ENCODE measurements at places on chromosomes 6 and 20.
A peak's percentile ranks its signal among the peaks of the same experiment; 100 is the strongest.

- DNase-seq = no peak
Measured at GRCh38 chr20:62818592-62819493, 2.0 kb downstream of the COL9A3 start.

DNA sequence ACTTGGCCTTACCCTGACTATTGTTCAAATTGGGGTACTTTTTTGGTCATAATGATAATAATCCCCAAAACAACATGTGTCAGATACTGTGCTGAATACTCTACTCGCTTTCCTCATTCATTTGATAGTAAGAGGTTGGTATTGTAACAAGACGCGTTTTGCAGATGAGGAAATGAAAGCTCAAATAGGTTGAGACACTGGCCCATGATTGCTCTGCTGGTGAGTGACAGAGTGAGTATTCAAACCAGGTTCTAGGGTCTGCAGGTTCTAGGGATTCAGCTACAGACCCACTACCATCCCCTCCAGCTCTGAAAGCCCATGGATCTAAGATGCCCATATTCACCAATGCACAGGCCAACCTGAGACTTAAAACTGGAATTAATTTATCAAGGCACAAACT, 1.3 kb upstream of the ENPP4 start:
- DNase-seq = no peak

GRCh38 chr6:2740581-2740980, 10.1 kb downstream of the MYLK4 start:
- no peak for DNase-seq

GRCh38 chr20:58138395-58138794, 90.1 kb downstream of the ANKRD60 start:
- DNase-seq = no peak

DNA sequence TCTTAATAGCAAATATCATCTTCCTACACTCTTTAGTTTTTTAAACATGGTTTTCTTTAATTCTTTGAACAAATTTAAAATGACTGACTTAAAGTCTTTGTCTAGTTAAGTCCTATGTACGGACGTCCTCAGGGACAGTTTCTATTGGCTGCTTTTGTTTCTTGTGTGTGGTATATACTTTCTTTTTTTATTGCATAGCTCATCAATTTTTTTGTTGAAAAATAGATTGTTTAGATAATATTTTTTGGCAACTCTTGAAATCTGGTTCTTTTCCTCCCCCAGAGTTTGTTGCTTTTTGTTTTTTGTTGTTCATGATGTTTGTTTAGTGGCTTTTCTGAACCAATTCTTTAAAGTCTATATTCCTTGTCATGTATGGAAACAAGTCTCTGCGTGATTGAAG, 479.8 kb downstream of the PREX1 start:
- no peak for DNase-seq

GRCh38 chr6:12504325-12504966, 212.1 kb upstream of the PHACTR1 start:
- DNase-seq = no peak

- no peak for DNase-seq
Measured at GRCh38 chr6:100449239-100449691, 15.5 kb downstream of the SIM1 start.

DNA sequence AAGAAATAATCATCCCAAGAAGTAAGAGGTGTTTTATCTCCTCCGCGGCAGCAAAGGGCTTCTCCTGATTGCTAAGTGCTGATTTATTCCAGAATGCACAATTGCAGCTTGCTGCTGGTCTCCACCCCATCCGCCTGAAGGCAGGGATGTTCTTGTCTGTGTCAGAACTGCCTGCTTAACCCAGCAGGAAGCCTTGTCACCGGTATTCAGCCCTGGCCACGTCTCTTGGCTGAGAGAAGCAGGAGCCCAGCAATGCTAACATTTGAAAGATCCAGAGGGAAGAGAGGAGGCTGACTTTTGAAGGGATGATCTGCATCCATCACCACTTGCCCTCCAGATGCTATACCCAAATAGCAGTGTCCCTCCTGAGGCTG, 4.2 kb downstream of the SCML4 start:
- no peak for DNase-seq

DNA sequence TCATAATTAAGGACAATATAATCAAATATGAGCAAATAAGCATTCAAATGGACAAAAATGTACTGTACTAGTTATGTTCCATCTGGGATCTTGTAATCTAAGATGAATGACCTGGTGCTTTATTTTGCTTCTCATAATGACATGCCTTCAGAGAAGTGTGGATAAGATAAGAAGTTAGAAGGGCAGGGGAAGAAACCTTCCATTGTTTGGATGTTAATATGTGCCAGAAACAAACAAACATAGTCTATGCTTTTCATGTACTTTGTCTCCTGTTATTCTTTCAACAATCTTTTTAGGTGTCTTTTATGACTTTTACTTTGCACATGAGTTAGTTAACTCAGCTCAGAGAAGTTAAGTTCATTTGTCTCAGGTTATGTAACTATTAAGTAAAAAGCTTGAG, 511.5 kb upstream of the SOX4 start:
- no peak for DNase-seq

DNA sequence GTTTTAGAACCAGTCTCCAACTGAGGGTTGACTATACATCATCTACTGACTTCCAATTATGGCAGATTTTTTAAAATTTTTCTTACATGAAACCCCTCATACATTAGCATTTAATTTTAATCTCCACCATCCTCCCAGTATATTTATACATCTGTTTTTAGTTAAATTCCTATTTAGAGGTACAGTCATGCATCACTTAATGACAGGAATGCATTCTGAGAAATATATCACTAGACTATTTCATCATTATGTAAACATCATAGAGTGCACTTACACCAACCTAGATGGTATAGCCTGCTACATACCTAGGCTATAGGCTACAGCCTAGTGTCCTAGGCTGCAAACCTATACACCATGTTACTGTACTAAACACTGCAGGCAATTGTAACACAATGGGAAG, 316.7 kb upstream of the MARCKS start:
- no peak for DNase-seq

- no peak for DNase-seq
Measured at GRCh38 chr6:122829456-122829855, 40.4 kb downstream of the SMPDL3A start.

DNA sequence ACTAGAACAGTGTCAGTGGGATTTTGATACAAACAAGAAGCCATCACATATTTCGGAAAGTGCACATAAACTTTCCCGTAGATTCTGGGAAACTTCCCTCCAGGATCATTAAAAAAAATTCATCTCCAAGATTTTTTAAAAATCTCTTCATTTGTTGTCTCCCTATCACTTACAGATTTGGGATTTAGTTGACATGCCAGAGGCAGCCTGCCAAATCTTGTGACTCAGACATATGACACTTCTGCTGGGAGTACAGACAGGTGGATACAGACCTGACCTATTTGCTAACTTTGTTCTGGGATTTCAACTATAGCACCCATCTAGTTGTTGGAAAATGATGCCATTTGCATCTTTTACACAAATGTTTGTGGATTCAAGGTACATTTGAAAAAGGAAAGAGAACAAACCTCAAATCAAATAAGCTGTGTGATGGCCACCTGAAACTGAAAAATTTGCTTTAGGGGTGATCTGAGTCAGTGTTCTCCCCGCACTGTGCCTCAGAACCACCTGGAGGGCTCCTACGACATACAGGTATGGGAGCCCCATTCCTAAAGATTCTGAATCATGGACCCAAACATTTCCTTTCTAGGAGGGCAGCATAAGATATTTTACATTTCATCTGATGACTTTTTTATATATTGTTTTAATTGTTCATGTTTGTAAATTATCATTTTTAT, 21.9 kb upstream of the CD2AP start:
- DNase-seq = no peak

DNA sequence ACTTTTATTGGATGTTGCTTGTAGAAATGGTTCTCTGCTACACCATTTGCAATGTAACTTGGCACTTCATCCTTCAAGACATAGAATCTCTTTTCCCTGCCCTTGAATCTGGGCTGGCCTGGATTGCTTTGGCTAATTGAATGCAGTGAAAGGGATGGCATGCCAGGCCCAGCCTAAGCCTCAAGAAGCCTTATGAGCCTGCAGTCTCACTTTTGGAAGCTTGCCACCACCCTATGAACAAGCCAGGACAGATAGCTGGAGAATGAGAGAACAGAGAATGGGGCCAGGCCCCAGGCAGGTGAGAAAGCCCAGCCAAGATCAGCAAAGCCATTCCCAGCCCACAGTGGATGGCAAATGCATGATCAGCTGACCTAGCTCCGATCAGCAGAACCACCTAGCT, 350.7 kb upstream of the RNF24 start:
- no peak for DNase-seq

GRCh38 chr6:36023996-36024795, at the start of gene SLC26A8:
Gene SLC26A8 (minus strand): TSS chr6:36024641. CDS start chr6:36019707, 4,934 bp downstream.
- no peak for DNase-seq

GRCh38 chr20:19003366-19004336, 190.1 kb downstream of the SCP2D1 start:
- DNase-seq = no peak

DNA sequence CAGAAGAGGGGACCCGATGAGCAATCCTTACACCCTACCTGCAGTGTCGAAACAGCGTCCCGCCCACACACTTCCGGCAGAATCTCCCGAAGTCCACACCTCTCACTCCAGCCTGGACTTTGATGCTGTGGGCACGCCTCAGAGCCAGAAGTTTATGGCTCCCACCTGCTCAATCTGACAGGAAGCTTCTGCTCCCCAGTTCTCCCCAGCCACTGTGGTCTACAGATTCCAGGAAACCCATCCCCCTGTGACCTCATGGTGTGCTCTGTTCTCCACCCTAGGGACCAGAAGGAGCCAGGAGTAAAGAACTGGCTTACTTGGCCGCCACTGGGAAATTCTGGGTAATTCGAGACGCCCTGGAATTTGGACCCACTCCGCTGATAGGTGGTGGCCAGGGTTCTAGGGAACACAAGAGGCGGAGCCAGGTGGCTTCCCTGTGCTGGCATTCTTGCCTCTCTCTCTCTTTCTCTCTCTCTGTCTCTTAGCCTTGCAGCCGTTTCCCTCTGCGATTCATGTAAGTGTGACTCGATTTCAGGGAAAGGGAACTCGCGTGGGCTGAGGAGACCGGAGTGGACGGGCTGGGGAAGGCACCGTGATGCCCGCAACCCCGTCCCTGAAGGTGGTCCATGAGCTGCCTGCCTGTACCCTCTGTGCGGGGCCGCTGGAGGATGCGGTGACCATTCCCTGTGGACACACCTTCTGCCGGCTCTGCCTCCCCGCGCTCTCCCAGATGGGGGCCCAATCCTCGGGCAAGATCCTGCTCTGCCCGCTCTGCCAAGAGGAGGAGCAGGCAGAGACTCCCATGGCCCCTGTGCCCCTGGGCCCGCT, at the start of gene TRIM15:
TSS of gene TRIM15 (plus strand) at position 457 of the 828 bp plus-strand sequence. CDS start at position 596, 139 bp downstream.
- no peak for DNase-seq

- no peak for DNase-seq
Measured at GRCh38 chr6:108966855-108967755, 118.9 kb downstream of the ARMC2 start.

- DNase-seq = peak; percentile 86
Measured at GRCh38 chr6:2764610-2765165, 505 bp upstream of the WRNIP1 start.

DNA sequence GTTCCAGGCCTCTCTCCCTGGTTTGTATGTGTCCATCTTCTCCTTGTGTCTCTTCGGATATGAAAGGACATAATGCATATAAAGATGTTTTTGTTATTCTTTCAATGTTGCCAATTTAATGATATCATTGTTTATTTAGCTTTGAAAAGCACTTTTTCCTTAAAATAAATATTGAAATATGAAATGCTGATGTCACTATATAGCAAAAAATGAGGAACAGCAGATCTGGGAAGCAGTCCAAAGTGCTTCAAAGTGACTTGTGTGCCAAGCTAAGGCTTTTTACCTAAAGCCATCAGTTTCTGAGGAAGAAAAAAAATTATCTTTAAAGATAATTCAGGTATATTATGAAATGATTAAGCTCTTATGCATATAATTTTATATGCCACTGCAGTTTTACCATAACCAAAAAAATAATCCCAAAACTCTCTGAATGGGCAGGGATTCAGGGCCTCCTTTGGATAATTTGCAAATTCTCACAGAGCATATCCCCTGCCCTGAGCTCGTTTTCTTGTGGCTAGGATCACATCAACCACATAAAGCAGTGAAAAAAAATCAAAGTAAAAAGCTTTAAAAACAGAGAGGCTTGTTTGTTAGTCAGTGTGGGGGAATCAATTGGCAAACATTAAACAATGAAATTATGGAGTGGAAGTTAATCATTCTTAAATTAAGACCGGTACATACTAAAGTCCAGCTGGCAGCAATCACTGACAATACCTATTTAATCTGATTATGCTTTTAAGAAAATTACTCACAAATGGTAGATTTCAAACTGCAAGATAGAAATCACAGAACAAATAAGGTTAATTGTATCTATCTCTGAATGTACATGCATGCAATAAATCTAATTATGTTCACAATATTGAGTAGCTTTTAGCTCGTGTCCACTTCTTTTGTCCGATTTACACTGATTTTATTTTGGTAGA, 1027.9 kb upstream of the ADGRB3 start:
- no peak for DNase-seq

DNA sequence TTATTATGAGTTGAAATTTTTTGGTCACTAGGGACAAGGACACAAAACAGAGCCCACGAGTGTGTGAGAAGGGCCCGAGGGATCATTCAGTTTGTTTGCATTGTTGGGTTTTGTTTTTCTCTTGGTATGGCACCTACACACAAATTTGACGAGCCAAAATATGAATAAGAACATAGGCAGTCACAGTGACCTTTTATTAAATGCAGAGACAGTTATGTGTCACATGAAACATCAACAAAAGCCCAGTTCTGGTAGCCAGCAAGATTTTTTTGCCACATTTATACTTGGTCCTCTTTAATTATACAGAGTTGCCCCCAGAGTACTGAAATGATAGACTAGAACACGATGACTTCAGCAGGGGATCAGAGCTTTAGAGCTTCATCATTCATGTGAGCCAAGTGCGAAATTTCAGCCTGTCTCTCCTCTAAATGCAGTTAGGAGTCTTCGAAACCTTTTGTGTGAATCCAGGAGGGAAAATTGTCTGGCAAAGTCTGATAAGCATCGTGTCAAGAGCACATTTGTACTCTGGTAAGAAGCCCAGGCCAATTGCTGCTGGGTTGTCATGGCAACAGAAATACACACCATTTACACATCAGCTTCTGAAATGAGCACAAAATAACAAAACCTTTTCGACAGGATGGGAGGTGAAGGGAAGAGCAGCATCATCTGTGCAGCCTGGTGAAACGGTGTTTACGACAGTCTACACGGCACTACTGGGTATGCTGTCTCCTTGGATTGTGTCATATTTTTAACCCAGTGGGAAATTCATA, 79.2 kb upstream of the RIPOR2 start:
- no peak for DNase-seq

DNA sequence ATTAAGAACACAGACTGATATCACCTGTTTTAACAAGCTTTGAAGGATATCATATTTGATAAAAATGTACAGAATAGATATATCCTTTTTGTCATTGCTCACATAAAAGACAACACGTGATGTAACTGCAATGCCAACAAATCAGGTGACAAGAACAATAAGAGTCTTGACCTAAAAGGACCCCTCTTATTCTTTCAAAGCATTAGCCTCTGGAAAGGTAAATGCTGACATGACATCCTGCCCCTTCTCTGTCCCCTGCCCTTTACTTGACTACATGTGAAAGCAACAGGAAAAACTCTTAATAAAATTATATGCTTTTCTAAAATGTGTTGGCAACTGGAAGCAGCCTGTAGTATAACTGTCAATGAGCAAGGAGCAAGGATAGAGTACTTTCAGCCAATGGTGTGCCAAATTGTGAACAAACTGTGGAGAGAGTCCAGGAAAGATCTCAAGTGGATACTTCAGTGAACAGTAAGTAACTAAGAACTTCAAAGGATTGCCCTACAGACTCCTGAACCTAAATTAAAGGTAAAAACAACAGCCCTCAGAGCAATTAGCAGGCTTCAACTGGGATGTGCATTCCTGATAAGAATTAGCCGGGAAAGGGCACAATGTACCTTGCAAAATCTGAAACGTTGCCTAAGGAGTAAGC, 16.3 kb downstream of the PTPRK start:
- no peak for DNase-seq
